ENCODE measurements at places on chromosomes 5 and 9.

DNA sequence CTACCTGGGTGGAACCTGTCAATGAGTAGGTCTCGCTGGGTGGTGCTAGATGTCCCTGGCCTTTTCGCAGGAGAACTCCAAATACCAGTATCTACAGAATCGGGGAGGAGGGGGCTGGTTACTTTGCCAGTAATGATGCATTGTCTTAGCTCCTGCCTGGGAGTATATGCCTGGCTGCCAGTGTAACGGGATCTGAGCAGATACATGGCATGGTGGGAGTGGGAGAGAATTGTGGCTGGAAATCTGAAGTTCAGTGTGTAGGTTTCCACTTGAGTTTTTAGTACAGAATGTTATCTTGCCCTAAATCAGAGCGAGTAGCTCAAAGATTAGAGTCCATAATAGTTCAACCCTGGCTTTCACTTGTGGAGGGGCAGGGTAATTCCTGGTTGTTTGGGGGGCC is 38.0 kb upstream of the FANCC start:
- no peak overlapping the region for H3K4me3 ChIP-seq
- H3K4me1 ChIP-seq, result no peaks in the 10 kb centered on the region
- no peak overlapping the region for H3K27ac ChIP-seq
- no peaks in the 10 kb centered on the region for H3K36me3 ChIP-seq
- DNase-seq, result no peak
- peaks cover 34% of the 10 kb centered on the region for H3K27me3 ChIP-seq

DNA sequence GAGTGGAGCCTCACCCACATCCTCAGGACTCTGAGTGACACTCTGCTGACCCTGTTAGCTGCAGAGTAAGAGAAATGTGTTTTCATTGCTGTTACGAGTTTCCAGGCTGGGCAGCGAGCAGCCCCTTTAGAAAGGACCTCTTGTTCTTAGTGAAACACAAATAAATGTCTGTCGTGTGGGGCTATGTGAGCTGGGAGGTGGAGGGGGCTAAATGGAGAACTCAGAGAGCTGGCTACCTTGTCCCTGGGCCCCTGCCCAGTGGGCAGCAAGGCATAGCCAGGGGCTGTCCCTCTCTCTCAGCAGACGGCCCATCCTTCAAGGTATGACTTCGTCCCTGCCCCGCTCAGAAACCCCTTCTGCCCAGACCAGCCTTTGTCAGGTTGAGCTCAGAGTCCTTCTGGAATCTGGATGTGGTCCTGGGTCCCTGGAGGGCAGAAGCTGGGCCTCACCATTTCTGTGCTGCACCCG is 10.2 kb downstream of the DCANP1 start:
- no peak overlapping the region for H3K27ac ChIP-seq
- DNase-seq, result peak; percentile 17
- no peaks in the 10 kb centered on the region for H3K4me1 ChIP-seq
- H3K27me3 ChIP-seq, result peaks cover 17% of the 10 kb centered on the region
- no peak overlapping the region for H3K4me3 ChIP-seq
- H3K36me3 ChIP-seq, result no peaks in the 10 kb centered on the region

GRCh38 chr5:88248743-88249540 is 19.7 kb downstream of the TMEM161B start:
- no peak overlapping the region for H3K27ac ChIP-seq
- H3K4me3 ChIP-seq, result no peak overlapping the region
- DNase-seq, result no peak
- H3K4me1 ChIP-seq, result peaks cover 35% of the 10 kb centered on the region
- H3K27me3 ChIP-seq, result no peaks in the 10 kb centered on the region
- H3K36me3 ChIP-seq, result peaks cover 32% of the 10 kb centered on the region

DNA sequence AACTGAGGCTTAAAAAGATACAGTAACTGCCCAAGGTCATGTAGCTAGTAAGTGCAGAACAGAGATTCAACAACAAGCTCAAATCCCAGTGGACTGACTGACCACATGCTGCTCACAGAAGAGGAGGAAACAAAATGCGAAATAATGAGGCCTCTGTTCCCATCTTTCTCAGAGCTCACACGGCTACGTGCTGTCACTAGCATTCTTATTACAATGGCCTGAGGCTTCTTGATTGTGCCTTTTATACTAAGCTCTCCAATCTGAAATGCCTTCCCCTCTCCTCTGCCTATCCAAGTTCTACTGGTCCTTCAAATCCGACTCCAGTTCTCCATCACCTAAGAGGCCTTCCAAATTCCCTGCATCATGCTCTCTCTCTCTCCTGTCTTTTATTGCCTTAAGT is 26.0 kb downstream of the SGTB start:
- no peaks in the 10 kb centered on the region for H3K27me3 ChIP-seq
- DNase-seq, result no peak
- H3K36me3 ChIP-seq, result peaks cover 26% of the 10 kb centered on the region
- no peaks in the 10 kb centered on the region for H3K4me1 ChIP-seq

- H3K4me1 ChIP-seq, result no peaks in the 10 kb centered on the region
- H3K4me3 ChIP-seq, result no peak overlapping the region
- no peaks in the 10 kb centered on the region for H3K27me3 ChIP-seq
These were observed 350.2 kb downstream of the DTWD2 start for GRCh38 chr5:118637947-118638670.

- no peaks in the 10 kb centered on the region for H3K36me3 ChIP-seq
- H3K4me1 ChIP-seq, result no peaks in the 10 kb centered on the region
- no peak overlapping the region for H3K4me3 ChIP-seq
- H3K27me3 ChIP-seq, result no peaks in the 10 kb centered on the region
- no peak overlapping the region for H3K27ac ChIP-seq
- no peak for DNase-seq
These were observed 459.5 kb upstream of the KLF4 start for GRCh38 chr9:107949061-107949460.

GRCh38 chr5:124725040-124725434 is 21.4 kb downstream of the ZNF608 start:
- no peaks in the 10 kb centered on the region for H3K36me3 ChIP-seq
- H3K27me3 ChIP-seq, result no peaks in the 10 kb centered on the region
- no peak overlapping the region for H3K4me3 ChIP-seq
- H3K4me1 ChIP-seq, result no peaks in the 10 kb centered on the region

- H3K36me3 ChIP-seq, result no peaks in the 10 kb centered on the region
- DNase-seq, result no peak
- H3K27ac ChIP-seq, result no peak overlapping the region
- no peak overlapping the region for H3K4me3 ChIP-seq
These were observed 26.8 kb upstream of the NUDT12 start for GRCh38 chr5:103589357-103589756.

DNA sequence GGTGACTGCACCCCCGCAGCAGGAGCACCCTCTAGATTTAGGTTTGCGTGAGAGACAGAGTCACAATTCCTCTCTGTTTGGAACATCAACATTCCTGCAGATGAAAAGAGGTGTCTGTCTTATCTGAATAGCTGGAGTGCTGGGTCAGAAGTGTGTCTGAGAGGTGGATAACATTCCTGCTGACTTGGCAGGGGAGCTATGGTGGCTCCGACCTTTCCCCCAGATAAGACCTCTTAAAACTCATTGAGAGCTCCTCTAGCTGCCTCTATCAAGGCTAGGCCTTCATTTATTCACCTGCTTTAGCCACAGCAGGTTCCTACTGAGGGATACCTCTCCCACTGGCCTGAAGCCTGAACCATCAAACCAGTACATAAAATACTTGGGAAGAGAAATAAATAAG is 615.5 kb downstream of the LRRC70 start:
- DNase-seq, result no peak
- H3K27ac ChIP-seq, result no peak overlapping the region
- H3K4me1 ChIP-seq, result no peaks in the 10 kb centered on the region
- H3K27me3 ChIP-seq, result no peaks in the 10 kb centered on the region
- no peaks in the 10 kb centered on the region for H3K36me3 ChIP-seq
- H3K4me3 ChIP-seq, result no peak overlapping the region

GRCh38 chr9:79362100-79363081 is 209.4 kb upstream of the TLE4 start:
- H3K4me1 ChIP-seq, result no peaks in the 10 kb centered on the region
- peaks cover 3% of the 10 kb centered on the region for H3K27me3 ChIP-seq
- H3K27ac ChIP-seq, result no peak overlapping the region
- no peak overlapping the region for H3K4me3 ChIP-seq

DNA sequence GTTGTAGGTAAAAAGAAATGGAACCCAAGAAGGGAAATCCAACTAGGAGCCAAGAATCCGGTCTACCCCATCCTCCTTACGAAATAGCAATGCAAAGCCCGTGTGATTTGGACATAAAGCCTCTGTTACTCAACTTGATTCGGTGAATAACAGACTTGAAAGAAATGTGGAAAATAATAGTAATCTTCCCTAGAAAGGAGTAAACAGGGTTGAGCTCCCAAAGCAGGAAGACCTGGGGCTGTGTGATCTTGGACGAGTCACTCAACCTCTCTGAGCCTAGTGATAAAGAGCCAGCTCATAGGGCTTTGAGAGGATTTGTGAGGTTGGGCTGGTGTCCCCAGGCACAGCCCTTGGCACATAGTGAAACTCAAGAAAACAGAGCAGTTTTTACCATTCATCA is 42.7 kb upstream of the IL17B start:
- H3K27me3 ChIP-seq, result peaks cover 4% of the 10 kb centered on the region
- H3K27ac ChIP-seq, result peak overlapping the region; percentile 32
- no peak overlapping the region for H3K4me3 ChIP-seq
- no peak for DNase-seq
- peaks cover 7% of the 10 kb centered on the region for H3K4me1 ChIP-seq
- H3K36me3 ChIP-seq, result no peaks in the 10 kb centered on the region

- DNase-seq, result no peak
- H3K36me3 ChIP-seq, result no peaks in the 10 kb centered on the region
- no peaks in the 10 kb centered on the region for H3K27me3 ChIP-seq
- H3K4me3 ChIP-seq, result no peak overlapping the region
- H3K4me1 ChIP-seq, result no peaks in the 10 kb centered on the region
These were observed 262.9 kb upstream of the PTPRD start for GRCh38 chr9:10875752-10876151.

- H3K4me3 ChIP-seq, result peak overlapping the region; percentile 73
- H3K27ac ChIP-seq, result peak overlapping the region; percentile 90
- peak; percentile 38 for DNase-seq
These were observed 47.5 kb downstream of the RASGRF2 start for GRCh38 chr5:81007637-81008027.

DNA sequence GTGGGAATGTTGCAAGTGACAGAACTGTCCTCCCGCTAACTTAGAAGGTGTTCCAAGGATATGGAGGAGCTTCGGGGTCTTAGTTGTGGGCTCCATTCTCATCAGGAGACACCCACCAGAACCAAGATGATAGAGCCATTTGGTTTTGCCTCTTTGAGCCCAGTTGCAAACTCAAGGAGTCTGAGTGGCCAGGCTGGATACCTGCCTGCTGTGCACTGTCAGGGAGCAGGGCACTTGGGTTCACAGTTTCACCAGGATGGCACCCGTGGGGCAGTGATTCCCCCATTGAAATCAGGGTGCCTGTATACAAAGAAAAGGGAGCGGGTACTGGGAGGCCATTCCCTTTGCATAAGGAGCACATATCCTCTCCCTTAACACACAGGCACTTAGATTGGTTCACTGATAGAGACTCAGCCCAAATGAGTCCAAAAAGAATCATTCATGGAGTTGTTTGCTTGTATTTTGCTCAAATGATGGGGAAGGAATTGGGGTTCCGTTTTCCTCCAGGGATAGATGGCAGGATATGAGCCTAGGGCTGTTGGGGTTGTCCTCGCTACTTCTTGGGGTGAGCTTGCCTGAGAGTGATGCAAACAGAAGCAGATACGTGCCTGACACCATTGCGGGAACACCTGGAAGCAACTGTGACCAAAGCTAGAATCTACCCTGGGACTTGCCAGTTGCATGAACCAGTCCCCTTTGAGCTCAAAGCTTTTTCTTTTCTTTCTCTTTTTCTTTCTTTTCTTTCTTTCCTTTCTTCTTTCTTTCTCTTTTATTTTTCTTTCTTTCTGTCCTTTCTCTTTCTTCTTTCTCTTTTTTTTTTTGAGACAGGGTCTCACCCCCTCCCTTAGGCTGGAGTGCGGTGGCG is 1.3 kb upstream of the PRR7 start:
- no peak for DNase-seq
- peaks cover 22% of the 10 kb centered on the region for H3K36me3 ChIP-seq
- H3K4me1 ChIP-seq, result peaks cover 46% of the 10 kb centered on the region
- peaks cover 6% of the 10 kb centered on the region for H3K27me3 ChIP-seq
- peak overlapping the region; percentile 65 for H3K27ac ChIP-seq

DNA sequence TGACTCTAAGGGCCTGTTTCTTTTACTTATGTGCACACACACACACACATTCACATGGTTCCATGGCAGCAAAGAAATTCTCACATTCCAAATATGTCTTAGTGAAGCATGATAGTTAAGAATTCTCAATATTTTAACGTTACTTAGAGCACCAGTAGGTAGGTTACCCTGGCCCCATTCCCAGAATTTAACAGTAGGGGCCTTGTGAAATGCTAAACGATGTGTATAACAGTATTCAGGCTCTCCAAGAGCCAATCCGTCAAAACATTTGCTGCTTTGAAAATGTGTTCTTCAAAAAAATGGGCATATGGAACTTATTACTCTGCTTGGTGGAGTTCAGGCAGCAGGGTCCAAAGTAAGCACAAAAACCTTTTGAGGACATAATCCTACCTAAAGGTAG is 93.7 kb upstream of the DAB2 start:
- no peak for DNase-seq
- H3K4me3 ChIP-seq, result no peak overlapping the region

DNA sequence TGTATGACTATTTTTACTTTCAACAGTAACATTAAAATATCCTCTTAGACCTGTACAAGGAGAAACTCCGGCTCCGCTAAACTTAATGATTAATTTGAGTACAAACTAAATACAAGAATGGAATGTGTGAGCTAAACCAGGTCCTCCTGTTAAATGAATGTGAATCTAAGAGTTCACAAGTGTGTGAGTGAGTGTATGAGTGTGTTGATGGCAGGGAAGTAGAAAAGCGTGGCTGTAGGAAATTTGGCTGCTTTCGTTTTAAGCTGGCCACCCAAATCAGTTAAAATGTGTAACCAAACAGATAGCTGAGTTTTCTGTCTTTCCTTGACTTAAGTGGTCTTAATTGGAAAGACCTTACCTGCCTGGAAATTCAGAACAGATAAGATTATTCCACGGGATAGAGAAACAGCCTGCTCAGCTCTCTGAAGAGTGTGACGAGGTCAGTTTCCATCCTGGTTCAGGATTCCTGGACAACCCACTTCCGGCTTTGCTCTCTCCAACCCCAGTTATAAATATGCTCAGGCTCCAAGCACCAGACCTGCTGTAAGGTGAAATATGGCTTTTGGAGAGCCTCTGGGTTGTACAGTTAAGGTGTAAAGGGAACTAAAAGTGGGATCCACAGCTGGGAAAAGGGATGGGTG is 908.6 kb upstream of the EDIL3 start:
- no peaks in the 10 kb centered on the region for H3K36me3 ChIP-seq
- no peak overlapping the region for H3K4me3 ChIP-seq
- no peak overlapping the region for H3K27ac ChIP-seq
- no peaks in the 10 kb centered on the region for H3K4me1 ChIP-seq
- no peaks in the 10 kb centered on the region for H3K27me3 ChIP-seq
- DNase-seq, result no peak

DNA sequence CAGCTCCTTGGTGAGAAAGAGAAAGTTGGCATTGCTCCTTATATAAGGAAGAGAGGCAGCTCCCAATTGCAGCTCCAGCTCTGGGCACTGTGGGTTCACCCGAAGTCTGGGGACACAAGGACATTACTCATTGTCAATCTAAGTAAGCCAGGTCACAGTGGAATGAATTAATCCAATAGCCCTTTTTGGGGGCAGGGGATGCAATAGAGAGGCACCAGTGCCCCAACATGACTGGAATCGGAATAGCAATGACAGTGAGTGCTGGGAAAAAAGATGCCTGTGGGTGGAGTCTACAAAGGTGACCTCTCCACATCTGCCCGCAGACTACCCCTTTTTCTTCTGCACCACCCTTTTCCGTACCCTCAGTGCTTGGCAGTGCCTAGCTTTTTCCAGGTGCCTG is 11.1 kb upstream of the NEUROG1 start:
- DNase-seq, result no peak
- no peak overlapping the region for H3K27ac ChIP-seq
- peaks cover 12% of the 10 kb centered on the region for H3K4me1 ChIP-seq
- H3K36me3 ChIP-seq, result peaks cover 4% of the 10 kb centered on the region
- H3K4me3 ChIP-seq, result no peak overlapping the region

Measured in activated CD8-positive, alpha-beta T cell treated with anti-CD3 and anti-CD28 coated beads, Interleukin-2, amount 10 ng/mL, durations not matched to agents 7 days and 5 days (primary cell).